ENCODE measurements at places on chromosomes 4 and X.

DNA sequence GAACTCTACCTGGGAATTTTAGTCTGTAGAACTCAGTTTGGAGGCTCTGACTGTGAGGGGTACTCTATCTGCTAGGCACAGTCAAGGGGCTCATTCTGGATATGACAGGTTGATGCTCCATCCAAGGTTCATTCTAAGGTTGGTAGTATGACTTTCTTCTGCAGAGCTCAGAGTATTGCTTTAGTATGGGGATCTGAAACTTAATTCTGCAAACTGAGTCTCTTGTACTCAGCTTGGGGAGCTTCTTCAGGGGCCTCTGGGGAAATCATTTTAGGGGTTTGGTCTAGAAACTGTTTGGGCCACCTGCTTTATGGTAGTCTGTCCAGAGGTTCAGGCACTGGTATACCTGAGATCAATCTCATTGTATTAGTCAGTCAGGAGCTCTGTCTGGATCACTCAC, 9.7 kb upstream of the TSR2 start:
- no peak overlapping the region for H3K27ac ChIP-seq
- H3K27me3 ChIP-seq = peaks cover 3% of the 10 kb centered on the region
- no peak for DNase-seq

DNA sequence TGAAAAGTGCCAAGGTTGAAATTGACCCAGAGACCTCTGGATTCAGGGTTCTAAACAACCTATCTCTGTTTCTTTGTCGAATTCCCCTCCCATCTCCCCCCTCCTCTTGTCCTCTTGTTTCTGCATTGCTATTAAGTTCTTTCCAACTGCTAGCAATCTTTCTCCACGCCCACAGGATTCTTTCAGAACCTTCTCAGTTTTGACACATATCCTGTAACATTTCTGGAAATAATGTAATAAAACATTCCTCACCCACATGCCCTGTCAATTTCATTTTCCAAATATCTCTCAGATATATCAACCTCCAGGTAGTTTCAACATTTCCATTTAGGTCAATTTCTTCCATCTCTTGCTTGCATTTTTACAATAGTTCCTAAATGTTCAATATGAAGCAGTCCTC, 1105.9 kb downstream of the ARAP2 start:
- H3K4me1 ChIP-seq = no peaks in the 10 kb centered on the region
- no peak for DNase-seq
- H3K36me3 ChIP-seq = no peaks in the 10 kb centered on the region
- H3K27me3 ChIP-seq = peaks cover 3% of the 10 kb centered on the region

DNA sequence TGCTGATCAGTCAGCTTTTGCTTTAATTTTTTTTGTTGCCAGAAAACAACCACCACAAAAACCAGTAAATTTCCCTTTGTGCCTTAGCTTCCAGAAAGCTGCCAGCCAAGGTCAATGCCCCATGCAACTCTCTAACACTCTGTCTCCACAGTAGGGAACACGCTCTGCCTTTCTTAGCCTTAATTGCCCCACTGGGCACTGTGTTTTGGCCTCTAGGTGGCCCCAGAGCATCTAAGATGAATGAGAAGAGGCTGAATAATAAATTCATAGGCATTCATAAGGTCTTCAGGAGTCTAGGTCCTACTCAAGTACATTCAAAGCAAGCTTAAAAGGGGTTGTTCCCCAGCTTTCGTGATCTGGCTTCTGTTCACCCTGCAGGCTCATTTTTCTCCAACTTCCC, 57.7 kb upstream of the PASD1 start:
- H3K27ac ChIP-seq = no peak overlapping the region
- no peaks in the 10 kb centered on the region for H3K36me3 ChIP-seq
- H3K27me3 ChIP-seq = peaks cover 11% of the 10 kb centered on the region
- H3K4me1 ChIP-seq = peaks cover 22% of the 10 kb centered on the region
- peak; percentile 34 for DNase-seq

DNA sequence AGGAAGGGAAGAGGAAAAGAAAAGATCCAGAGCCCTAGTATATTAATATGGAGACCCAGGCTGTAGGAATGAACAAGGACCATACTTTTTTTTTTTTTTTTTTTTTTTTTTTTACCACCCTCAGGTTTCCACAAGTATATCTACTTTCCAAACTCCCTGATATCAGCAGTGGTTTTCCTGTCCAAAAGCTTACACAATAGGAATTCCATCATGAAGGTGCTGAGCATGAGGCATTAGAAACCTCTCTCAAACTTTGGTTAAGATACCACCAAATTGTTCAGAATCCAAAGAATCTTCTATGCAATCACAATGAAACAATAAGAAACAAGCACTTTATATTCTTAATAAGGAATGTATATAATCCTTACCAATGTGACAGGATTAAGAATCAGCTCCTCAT, 26.5 kb downstream of the RPS6KA3 start:
- H3K36me3 ChIP-seq = peaks cover 76% of the 10 kb centered on the region
- H3K27me3 ChIP-seq = no peaks in the 10 kb centered on the region
- DNase-seq = no peak
- no peak overlapping the region for H3K27ac ChIP-seq

GRCh38 chr4:83993774-83994173, 457.9 kb downstream of the GPAT3 start:
- H3K27me3 ChIP-seq = peaks cover 5% of the 10 kb centered on the region
- H3K27ac ChIP-seq = no peak overlapping the region
- no peaks in the 10 kb centered on the region for H3K36me3 ChIP-seq
- peak; percentile 16 for DNase-seq

All from nephron progenitor cell (in vitro differentiated cells).